ENCODE measurements at places on chromosomes 3 and 15.

DNA sequence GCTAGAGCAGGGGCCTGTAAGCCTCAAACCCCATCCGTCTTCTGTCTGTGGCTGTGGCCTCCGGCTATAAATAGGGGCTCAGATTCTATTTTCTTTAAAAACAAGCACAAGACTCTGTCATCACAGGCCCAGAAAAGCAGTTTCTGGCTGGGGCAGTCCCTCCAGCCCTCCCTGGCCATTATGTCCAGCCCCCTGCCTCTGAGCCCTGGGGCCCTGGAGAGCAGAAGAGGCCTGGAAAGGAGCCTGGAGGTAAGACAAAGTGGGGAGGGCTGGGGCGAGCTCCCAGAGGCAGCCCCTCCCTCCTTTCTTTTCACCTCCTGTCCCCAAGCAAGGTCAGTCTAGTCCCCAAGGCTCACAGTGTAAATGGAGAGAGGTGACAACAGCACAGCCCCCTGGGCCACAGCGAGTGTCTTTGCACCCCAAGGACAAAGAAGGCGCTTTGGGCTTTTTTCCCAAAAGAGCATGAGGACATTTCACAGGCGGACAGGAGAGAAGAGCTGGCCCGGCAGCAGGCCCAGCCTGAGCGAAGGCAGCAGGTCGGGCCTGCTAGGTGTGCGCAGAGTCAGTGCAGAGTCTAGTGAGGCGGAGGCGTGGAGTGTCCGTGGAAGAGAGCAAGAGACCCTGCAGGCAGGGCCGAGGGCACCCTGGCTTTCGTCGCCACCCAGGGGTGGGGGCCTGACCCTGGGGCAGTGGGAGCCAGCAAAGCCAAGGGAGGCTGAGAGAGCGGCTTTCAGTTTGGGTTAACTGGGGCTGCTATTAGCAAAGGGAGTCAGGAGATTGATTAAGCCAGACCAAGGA lies 188.3 kb downstream of the TBC1D2B start:
- DNase-seq, result no peak

DNA sequence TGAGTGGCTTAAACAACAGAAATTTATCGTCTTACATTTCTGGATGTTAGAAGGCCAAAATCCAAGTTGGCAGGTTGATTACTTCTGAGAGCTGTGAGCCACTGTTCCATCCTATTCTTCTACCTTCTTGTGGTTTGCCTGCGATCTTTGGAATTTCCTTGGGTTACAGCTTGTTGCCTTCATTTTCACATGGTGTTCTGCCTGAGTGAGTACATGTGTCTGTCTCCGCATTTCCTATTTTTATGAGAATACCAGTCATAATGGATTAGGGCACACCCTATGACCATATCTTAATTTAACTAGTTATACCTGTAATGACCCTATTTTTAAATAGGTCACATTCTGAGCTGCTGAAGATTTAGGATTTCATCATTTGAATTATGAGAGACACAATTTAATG lies 294.3 kb downstream of the CNTN4 start:
- DNase-seq, result no peak

DNA sequence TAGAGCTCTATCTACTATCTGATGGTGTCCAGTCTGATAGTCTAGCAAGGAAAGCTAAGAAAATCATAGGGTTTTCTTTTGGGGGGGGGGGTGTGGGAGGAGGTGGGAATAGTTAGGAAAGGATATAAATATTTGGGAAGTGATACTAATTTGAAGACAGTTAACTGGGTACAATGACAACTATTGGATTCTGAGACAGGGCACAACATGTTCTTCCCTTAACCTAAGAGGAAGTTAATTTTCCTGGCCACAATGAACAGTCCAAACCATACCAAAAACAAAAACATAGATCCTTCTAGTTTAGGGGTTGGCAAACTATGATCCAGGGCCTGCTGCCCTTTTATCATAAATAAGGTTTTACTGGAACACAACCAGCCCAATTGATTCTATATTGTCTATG lies 10.0 kb upstream of the HCLS1 start:
- no peak for DNase-seq

GRCh38 chr3:120559242-120560061 lies 36.7 kb upstream of the NDUFB4 start:
- DNase-seq, result no peak

DNA sequence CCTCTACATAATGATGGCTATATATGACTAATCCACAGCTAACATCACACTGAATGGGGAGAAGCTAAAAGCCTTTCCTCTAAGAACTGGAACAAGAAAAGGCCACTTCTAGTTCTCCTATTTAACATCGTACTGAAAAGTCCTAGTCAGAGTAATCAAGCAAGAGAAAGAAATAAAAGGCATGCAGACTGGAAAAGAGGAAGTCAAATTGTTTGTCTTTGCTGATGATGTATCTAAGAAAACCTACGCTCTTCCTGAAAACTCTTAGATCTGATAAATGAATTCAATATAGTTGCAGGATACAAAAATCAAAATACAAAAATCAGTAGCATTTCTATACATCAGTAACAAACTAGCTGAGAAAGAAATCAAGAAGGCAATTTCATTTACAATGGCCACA lies 116.9 kb downstream of the TP63 start:
- no peak for DNase-seq

DNA sequence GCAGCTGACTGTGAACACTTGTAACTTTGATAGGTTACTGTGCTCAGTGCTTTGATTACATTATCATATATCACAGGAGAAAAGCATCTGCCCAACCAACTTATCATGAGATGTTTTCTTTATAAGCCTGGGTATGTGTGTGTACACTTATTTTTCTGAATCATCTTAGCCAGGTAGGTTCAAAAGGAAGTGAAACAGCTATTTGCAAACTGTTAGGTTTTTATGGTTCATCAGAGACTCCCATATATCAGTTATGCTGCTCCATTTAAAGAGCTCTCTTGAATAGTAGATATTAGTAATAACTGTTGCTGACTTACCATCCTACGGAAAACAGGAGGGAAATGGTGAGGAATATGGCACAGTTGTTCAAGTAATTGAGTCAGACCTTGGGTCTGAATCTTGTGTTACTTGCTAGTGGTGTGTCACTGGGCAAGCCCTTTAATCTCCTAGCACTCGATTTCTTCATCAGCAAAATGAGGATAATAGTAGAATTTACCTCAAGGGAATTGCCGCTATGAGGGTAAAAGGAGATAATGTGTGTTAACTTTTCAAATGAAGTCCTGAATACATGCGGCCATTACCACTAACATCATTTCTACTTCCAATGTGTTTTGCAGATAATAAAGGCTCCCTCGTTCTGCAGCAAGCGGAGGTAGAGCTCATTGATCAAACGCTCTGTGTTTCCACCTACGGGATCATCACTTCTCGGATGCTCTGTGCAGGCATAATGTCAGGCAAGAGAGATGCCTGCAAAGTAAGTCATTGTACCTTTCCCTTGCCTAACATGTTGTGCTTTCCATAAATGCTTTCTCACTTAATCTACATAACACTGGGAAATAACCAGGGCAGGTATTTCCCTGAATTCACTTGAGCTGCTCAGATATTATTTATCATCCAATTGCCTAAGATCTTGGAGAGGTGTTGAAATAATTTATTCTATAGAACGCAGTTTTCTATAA lies 7.8 kb upstream of the C3orf52 start:
- DNase-seq, result no peak

DNA sequence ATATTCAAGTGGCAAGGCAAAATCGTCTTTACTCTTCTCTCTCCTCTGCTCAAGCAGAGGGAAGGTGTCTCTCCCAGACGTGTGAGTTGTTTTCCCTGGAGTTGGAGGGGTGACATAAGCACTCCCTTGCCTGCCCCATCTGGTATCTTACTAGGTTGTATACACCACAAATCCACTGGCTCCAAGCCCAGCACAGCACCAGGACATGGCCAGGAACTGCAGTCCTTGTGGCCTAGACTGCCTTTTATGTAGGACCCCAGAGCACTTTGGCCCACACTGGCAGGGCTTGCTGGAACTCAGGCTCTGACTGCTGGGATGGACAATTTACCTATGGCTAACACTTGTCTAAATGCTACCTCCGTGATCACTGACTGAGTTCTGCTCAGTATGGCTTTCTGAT lies 34.0 kb downstream of the DZIP3 start:
- DNase-seq, result no peak

DNA sequence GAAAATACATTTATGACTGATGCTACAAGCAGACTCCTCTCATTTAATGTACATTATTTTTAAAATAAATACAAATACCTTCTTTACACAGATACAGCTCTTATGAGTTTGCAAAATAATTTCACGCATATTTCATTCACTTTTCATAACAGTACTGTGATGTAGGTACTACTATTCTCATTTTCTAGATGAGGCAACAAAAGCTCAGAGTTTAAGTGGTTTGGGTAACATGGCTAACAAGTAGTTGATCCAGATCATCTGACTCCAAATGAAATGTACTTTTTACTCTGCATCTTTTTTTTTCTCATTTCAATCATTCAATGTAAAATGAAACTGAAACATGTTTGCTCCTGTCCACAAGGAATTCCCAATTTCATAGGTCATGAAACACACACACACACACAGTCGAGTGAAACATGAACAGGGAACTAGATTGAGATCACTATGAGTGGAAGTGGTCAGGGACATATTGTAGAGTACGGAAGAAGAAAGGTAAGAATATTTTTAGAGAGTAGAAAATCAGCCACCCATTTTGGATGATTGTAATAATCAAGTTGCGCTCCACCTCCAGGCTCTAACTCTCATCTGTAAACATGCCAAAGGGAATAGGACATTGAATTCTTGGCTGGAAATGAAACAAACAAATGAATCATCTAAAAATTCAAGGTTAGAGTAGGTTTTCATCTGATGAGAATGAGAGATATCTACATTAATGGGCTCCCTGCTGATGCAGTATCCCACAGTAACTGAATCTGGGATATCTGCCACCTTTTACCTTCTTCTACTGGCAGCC lies 92.4 kb downstream of the CLDN1 start:
- DNase-seq, result no peak

DNA sequence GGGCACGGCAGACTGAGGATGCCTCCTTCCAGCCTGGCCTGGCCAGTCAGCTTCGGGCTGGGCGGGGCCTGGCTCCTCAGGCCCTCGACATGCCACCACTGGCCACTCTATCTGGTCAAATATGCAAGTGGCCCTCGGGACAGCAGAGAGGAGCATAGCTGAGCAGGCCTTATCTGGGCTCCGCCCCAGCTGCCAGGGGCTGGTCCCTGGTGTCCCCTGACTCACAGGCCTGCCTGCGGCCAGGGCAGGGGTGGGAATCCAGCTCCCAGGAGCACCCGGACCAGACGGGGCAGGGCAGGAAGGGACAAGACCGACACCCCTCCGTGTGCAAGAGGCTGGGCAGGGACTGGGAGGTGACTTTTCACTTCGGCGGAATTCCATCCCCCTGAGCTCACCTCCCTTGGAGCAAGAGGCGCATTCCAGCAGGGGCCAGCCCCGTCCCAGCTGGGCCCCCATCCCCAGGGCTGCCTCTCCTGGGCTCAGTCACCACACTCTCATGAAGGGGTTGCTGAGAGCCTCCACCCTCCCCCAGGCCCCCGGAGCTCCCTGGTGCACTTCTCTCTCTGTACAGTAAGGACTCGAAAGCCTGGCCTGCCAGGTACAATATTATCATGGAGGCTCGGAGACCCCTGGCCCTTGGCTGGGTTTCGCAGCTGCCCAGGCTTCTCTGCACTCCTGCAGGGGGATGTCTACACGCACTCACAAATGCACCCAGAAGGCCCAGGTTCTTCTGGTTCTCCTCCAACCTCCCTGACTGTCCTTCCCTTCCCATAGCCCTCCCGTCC lies 29.5 kb downstream of the WNT7A start:
- DNase-seq, result no peak

DNA sequence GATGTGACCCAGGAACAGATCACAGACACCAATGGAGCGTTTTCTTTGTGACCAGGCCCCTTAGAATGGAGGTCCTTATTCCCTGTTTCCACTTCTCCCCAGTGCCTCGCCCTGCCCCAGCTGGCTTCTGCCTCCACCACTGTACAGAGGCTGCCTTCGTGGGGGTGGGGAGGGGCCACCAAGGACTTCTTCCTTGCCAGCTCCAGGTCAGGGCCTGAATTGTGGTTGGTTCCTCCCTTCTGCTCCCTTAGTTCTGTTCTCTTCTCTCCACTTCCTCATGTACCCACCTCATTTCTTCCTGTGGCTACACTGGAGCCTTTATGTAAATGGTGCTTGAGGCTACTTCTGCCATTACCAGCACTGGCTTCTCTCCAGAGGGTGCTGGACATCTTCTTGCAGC lies 16.4 kb downstream of the TGM4 start:
- no peak for DNase-seq

DNA sequence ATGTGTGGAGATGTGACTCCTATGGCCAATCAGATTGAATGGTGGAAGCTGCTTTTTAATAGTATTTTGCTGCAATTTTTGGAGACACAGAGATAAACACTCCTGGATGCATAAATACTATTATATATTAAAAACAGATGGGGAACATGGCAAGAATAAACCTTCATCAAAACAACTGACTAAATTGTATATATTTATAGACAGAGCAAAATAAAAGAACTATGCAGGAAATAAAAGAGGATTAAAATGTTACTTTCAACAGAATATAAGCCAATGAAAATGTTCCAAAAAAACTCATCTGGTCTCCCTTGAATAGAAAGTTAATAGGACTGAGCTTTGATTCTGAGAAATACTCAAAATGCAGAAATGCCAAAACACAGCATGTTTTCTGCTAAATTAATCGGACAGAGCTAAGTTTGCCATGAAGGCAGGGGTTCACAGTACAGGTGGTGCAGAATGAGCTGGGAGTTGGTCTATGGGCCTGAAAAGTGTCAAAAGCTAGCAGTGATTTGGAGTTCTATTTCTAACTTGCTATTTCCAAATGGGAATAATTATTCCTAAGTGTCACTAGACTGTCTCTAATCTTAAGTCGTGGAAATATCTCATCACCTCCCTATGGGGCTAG lies 227.2 kb downstream of the CNTN3 start:
- no peak for DNase-seq

GRCh38 chr3:27591312-27592210 lies 107.4 kb upstream of the SLC4A7 start:
- no peak for DNase-seq

DNA sequence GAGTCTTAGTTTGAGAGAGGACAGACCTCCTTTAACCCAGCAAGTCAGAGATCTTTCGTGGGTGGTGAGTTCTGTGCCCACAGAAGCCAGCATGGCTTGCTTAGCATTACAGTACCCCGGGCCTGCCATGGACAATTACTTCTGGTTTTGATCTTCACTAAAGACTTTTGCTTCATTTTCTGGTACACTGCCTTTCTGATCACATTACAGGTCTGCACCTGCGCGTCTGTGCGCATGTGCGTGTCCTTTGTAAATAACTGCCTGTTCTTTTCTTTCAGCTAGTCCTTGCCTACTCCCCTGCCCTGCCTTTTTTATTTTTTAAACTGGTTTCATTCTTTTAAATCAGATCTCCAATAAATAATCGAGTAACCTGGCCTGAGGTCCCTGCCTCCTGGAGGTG lies 57.1 kb upstream of the CMTM8 start:
- DNase-seq, result no peak

All from stimulated activated CD4-positive, alpha-beta T cell treated with anti-CD3 and anti-CD28 coated beads, Interleukin-12 subunit alpha, Interleukin-12 subunit beta, amount 100 ng/mL, for 4 hours (primary cell).